ENCODE measurements at places on chromosomes 5 and 9.

DNA sequence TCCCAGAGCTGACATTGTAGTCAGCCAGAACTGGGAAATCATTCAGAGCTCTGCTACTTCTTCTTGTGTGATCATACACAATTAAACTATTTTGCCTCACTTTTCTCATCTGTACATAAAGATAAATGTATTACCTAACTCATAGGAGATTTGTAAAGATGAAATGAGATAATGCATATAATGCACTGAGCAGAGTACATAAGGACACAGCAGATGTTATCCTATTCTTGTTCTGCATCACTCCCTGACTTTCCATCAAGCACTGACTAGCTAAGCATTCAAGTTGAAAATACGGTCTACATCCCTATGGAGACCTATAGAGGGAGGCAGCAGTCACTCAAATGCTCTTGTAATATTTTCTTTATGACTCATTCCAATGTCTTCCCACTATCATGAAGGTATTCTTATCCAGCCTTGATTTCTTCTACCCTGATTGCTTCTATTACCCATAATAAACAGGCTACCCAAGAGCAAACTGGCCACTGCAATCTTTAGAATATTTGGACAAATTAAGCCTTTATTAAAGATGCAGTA, 16.3 kb upstream of the PRR16 start:
- no peak for DNase-seq

DNA sequence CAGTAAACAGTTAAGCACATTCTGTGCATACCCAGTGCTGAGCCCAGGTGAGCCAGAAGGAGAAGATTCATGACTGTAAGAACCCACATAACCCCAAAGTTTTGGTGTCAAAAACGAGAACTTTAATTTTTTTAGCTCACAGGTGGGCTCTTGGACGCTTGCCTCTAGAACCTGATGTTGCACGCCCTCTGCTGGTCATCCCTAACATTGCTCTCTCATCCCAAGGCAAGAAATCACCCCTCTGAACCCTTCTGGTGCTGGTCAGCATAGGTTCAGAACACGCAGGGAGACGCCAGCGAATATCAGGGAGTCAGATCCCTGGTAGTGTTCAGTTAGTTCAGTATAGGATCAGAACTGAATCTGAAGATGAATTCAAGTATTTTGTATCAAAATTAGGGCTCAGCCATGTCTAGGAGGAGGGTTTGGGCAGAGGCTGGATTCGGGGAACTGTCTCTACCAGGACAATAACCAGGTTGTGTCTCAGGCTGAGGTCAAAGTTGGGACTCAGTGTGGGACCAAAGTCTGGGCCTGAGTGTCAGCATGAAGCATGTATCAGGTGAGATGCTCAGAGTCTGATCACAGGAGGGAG, 4.1 kb upstream of the DNAJB5 start:
- peak; percentile 61 for DNase-seq

GRCh38 chr5:157603333-157604190, 28.0 kb upstream of the ADAM19 start:
- DNase-seq, result no peak

DNA sequence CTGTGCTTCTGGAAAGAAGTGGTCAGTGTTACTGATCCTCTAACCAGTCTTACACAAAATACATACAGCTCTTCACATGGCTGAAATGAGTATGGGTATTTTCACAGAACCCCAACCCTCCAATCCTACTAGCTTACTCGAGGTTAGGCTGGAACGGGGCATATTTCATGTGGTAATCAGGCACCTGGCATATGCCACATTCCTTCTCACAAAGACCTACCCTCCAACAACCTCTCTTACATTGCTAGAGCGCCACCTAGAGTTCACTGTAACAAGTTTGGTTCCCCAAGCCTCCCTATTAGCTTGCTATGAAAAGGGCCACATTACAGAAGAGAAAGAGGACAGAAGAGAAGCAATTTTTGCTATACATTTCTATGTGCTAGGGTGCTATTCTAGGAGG, 597.3 kb downstream of the PRELID2 start:
- DNase-seq, result peak; percentile 35

DNA sequence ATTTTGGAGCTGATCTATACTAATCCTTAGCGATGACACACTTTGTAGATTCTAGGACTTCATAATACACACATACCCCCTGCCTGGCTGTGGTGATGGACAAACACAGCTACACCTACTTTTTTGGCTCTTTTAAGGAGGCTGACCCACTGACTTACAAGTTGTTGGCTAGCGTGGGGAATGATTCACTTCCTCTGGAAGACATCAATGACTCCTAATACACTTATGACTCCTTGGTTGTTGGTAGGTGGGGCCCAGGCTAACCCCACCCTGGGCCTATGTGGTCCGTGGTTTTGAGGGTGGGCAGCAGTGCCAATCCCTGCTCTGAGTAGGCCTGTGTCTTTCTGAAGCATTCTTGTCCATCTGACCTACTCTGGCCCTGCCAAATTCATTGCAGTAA, 144.4 kb downstream of the SLC12A2 start:
- no peak for DNase-seq

GRCh38 chr5:148751025-148751424, 75.4 kb upstream of the ADRB2 start:
- no peak for DNase-seq

GRCh38 chr9:18849270-18849669, 183.7 kb downstream of the SAXO1 start:
- no peak for DNase-seq
